ENCODE measurements at places on chromosomes 4 and X.

- DNase-seq = no peak
Measured at GRCh38 chr4:17688011-17688441, 73.6 kb downstream of the MED28 start.

- no peak for DNase-seq
Measured at GRCh38 chr4:160546201-160546600, 1443.3 kb downstream of the RAPGEF2 start.

DNA sequence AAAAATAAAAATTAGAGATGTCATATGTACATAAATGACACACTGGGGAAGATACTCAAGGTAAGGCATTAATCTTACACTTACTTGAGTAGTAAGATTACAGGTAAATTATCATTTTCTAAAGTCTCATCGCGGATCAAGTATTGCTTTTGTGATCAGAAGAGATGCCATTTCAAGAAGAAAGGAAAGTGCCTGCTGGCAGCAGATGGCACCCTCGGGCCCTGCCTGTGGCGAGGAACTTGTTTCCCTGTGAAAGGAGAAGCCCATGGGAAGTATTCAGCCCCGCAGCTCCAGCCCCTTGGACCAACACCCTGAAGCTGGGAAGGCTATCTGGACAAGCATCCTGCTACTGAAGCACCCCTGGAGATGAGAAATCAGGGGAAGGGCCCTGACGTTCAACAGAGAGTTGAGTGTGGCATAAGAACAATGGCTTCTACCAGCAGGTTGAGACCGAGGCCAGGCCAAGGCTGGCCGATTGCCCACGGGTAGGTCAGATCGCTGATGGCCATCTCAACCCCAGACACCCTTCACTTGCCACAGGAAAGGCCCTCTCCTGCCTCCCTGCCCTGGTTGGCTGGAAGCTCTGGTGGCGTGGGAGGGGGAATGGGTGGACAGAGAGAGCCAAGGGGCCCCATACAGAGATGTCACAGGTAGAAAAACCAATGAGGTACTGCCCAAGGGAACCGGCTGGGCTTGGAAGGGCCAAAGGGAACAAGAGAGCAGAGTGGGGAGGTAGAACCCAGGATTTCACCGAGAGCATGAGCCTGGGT lies 18.8 kb upstream of the MXD4 start:
- DNase-seq = no peak

DNA sequence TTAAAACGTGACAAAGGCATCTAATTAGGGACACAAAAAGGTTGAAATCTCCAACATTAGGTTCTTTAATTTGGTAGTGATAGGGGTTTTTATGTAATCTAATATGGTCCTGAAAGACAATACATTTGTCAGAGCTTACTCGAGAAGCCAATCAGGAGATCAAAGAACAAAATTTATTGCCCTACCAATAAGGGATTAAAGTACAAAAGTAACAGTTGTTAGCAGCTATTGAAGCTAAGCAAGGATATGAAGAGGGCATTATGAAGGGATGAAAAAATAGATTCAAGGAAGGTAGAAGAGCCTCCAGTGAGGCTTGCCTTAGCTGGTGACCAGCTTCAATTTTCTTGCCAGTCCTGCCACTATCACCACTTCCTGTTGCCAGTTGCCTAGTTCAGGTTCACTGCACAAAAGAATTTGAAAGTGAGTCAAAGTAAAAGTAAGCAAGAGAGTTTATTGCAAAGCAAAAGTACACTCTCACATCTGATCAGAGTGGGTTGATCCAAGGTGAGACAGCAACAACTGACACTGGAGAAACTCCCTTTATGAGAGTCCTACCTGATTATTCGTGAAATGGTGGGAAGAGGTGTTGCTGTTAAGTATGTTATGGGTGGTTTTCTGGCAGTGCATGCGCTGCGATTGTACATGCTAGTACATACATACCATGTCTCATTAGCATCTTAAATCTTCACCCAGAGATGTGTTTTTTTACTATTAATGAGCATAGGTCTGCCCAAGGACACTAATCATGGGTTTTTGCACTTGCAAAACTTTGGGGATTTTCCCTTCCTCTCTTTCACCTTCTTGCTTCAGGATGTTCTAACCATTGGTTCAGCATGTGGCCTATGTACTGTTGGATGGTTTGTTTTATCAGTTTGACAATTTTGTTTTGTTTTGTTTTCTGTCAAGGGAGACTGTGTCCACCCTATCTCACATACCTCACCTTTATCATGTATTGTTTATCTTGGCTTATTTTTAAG lies 263.2 kb upstream of the ITM2A start:
- DNase-seq = no peak

DNA sequence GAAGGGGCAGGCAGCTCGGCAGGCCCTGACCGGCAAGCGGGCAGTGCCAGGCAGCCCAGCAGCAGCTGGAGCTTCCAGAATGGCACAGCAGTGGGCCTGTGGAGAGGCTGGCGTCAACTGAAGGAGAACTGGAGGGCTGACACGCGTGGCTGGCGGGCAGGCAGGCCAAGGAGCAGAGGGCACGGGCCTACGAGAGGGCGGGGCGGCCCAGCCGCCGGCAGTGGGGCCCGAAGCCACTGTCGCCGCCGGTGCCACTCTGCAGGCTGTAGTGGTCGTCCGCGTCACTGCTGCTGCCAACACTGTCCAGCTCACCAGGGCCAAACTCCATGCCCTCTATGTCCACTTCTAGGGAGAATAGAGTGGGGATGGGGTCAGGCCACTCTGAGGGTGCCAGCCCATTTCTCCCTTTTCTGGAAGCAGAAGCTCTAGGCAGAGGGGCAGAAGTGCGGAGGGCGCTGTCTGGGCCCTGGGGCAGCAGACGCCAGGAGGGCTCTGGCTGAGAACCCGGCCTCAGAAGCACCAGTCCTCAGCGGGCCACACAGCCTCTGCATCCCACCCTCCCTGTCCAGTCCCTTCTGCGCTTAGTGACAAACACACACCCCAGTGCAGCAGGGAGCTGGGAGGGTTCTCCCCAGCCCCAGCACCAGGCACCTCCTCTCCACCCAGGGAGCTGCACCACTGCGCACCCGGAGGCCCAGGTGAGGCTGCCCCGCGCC lies 8.6 kb upstream of the HAUS3 start:
- DNase-seq = no peak

- no peak for DNase-seq
Measured at GRCh38 chr4:13470379-13470778, 13.8 kb downstream of the RAB28 start.

- DNase-seq = no peak
Measured at GRCh38 chrX:96403446-96403845, 281.2 kb upstream of the DIAPH2 start.

DNA sequence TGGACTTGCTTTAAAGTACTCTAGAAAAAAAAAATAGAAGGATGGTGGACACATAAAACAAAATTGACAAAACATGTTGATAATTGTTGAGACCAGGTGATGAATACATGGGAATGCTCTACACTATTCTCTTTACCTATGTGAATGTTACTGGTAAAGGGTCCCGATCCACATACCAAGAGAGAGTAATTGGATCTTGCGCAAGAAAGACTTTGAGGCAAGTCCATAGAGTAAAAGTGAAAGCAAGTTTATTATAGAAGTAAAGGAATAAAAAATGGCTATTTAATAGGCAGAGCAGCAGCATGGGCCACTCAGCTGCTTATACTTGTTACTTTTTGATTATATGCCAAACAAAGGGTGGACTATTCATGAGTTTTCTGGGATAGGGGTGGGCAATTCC lies 34.0 kb upstream of the PRR32 start:
- no peak for DNase-seq

GRCh38 chr4:8547108-8547911 lies 32.9 kb upstream of the GPR78 start:
- no peak for DNase-seq

GRCh38 chrX:17627026-17627425 lies 110.3 kb upstream of the SCML1 start:
- no peak for DNase-seq

GRCh38 chr4:173001571-173001970 lies 167.0 kb upstream of the GALNT7 start:
- DNase-seq = no peak

DNA sequence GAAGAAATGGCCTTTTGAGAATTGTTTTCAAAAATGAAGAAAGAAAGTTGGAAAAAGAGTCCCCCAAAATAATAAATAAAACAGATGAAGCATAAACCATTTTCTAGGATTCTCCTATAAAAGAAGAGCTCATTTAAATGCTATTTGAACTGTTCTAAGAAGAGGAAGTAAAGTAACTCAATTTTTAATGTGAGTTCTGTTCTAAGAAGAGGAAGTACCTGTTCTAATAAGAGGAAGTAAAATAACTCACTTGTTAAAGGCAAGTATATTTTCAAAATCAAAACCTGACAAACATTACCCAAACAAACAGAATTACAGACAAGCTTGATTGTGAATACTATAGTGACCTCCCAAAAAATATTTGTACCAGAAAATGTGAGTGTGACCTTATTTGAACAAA lies 1326.3 kb downstream of the C4orf33 start:
- peak; percentile 90 for DNase-seq

DNA sequence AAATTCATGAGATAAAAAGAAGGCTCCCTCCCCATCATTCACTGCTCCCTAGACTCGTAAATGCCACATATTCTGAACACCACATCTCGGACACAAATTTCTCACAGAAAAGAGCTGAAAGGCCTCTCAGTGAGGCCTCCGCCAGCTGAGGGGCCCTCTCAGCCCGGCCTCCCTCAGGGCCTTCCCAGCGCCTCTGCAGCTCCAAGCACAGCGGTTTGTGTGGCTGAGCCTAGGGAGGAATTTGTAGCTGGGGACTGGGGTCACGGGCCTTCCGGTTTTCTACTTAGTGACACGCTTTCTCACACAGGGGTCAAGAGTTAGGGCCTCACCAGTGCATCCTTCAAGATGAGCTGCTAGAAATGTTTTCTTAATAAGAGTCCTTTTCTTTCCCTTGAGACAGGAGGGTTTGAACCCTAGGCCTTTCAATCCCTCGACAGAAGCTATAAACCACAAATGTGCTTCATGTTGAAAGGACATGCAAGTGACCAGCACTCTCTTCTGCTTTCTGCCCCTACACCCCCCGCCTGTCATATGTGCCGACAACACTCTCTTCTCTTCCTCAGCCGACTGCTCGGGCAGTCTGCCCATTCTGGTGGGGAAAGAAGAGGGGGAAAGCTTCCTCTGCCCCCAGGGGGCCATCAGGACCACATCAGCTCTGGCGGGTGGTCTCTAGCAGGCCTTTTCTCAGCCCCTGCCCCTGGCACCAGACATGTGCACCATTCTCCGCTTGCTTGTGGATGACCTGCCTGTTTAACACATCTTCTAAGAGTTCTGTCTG lies 104.9 kb downstream of the CHIC2 start:
- DNase-seq = no peak

GRCh38 chr4:154332681-154333421 lies 158.7 kb downstream of the DCHS2 start:
- DNase-seq = peak; percentile 43

GRCh38 chr4:149986917-149987316 lies 91.3 kb upstream of the DCLK2 start:
- no peak for DNase-seq

GRCh38 chr4:157996061-157997028 lies 176.5 kb downstream of the GASK1B start:
- no peak for DNase-seq

DNA sequence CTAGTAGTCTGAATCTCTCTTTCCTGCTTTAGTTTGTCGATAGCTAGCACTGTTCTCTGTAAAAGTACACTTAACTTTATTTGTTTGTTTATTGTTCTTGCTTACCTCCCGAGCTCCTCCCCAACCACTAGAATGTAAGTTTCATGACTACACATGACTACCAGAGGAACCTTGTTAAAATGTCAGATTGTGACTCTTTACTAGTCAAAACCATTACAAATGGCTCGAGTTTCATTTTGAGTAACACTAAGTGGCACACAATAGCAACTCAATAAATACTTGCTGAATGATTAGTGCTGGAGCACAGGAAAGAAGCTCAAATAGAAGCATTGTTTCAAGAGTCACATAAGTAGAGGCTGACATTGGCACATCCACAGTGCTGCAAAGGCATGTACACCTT lies 116.1 kb downstream of the MAPK10 start:
- no peak for DNase-seq

DNA sequence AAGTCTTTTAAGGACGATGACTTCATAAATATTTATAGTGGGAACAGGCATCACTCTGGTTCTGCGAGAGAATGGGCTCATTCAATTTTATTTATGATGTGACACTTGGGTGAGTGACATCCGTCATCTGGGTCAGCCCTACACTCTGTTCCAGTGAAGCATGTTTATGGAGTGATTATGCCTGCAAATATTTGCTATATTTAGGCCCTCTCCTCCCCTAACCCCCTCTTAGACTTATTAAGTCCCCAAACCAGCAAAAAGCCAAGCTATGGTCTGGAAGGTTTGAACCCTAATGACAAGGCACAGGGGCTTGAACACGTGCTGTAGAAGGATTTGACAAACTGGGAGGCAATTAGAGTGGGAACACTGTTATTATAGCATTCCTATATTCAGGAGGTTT lies 55.9 kb downstream of the C4orf51 start:
- no peak for DNase-seq

- no peak for DNase-seq
Measured at GRCh38 chr4:3290476-3290875, 2.3 kb upstream of the RGS12 start.

DNA sequence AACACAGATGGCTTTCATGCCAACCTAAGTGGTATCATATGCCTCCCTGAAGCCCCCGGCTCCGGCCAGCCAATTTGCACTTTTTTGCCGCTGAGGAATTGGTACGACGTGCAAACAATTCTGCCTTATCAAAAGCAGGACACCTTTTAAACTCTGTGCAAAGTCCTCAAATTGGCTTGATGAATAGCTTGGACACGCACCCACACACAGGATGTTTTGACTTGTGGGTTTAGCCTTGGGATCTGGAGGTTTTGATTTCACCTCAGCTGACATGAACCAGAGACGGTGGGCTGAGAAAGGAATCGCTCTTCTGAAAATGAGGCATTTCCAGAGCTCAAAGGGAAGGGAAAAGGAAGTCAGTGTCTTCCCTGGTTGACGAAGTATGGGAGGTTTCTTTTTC lies 110.8 kb upstream of the SHOX start:
- no peak for DNase-seq

GRCh38 chrX:28550331-28550872 lies 36.8 kb upstream of the IL1RAPL1 start:
- DNase-seq = no peak

DNA sequence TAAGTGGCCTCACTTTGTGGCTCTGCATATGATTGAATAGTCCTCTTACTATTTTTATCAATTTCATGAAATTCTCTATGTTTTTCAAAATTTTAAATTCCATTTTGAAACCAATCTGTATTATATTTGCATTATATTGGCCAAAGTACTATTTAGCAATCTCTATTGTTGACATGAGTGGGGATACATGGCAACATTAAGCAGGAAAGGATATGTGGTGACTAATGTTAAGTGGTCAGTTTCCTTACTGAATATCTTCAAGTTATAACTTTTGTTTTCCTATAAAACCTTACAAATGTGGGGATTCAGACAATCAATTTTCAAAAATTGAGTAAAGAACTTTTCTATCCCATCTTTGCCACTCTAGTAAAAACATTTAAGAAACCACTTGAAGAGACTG lies 10.2 kb downstream of the BBS7 start:
- DNase-seq = no peak
